Right renal cortex interstitium (tissue), 3 donors: ENCODE measurements at places on chromosomes 4 and X.

DNA sequence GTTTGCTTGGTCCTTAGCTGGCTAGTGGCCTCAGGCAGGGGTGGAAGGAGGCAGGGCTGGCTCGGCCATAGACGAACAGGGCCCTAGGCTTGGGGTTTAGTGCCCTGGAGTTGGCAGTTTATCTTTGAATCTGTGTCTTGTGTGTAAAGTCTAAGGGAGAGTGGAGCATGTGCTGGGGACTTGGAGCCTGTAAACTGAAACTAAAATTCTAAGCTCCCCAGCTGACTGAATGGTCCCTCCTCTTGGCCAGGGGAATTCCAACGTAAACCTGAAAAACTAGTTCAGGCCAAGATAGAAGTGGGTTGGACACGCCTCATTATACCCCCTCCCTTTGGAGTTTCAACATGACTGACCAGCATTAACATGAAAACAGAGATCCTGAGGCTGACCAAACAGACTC lies 46.1 kb upstream of the GPR78 start:
- peak; percentile 75 for DNase-seq

- no peak for DNase-seq
These were observed 37.7 kb upstream of the TASL start for GRCh38 chrX:30615229-30615628.

- no peak for DNase-seq
These were observed 48.3 kb downstream of the TLR10 start for GRCh38 chr4:38734446-38734845.

GRCh38 chr4:122728856-122729255 lies 3.6 kb upstream of the BBS12 start:
- DNase-seq = no peak

- DNase-seq = no peak
These were observed 69.9 kb upstream of the FBXW7 start for GRCh38 chr4:152605641-152606335.

DNA sequence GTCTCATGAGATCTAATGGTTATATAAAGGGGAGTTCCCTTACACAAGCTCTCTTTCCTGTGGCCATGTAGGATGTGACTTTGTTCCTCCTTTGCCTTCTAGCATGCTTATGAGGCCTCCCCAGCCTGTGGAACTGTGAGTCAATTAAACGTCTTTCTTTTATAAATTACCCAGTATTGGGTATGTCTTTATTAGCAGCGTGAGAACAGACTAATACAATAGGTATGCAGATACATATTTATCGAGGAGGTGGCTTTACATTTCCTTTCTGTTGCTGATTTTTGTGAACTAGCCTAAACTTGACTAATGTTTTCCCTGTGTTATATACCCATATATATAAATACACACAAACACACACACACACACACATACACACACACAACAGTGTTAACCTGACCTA lies 80.2 kb downstream of the VCX2 start:
- no peak for DNase-seq

DNA sequence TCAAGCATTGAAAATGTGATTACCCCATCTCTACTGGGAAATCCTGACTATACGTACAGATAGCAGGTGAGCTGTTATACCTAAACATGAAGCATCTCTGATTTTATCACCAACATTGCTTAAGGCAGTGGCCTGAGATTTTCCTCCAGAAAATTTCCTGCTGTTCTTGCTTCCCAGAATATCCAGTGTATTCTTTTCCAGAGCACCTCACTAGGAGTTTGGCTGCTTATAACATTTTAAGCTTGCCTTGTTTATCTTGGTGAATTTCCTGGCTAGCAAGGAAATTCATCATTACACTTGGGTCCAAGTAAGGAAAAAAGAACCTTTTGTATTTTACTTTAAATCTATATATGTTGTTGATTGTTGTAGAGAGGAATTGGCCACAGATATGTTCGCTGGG lies 73.0 kb upstream of the CLCN4 start:
- DNase-seq = no peak

DNA sequence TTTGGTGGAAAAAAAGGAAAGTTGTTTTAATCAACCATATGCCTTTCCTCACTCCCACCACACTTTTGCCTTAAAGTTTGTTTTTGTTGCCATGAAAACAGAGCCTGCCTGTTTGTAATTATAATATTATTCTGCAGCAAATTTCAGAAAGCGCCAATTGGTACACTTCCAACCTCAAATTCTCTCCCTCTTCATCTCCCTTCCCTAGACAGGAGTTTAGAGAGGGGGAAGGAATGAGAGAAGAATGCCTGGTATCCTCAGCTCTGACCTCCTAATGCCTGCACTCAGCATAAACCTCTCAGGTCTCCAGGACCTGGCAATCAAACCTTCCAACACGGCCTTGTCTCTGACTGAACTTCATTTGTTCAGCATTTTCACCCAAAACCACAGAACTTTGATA lies 138.4 kb upstream of the HCCS start:
- DNase-seq = no peak

DNA sequence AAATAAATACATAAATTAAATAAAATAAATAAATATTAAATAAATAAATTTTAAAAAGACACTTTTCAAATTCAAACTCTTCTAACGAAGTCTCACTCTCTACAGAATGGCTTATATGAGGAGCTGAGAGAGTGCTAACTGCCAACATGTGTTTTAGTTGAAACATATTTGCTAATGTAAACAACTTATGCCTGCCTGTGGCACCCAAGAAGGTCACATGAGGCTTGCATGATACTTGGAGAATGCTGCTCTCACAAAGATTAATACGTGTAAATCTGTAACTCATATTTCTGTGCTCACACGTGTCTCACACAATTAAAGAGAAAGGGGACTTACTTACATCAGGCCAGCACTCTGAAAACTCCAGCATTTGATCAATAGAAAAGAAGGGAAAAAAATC lies 43.2 kb upstream of the PITX2 start:
- DNase-seq = no peak

DNA sequence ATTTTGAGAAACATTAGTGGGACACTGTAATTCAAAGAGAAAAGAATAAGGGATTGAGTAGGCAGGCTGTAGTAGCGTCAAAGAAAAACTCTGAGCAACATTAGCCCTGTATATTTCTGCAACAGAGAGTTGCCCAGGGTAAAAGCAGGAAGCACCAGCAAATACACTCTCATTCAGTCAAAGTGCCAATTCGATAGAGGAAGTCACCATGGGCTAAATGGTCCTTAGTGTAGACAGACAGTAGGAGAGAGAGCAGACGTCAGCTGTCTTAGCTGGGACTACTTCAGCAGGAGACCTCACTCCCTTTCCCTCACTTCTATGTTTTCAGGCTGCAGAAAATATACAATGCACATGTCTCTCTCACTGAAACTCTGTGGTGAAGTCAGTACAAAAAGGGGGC lies 2073.8 kb upstream of the TENM3 start:
- DNase-seq = no peak

GRCh38 chr4:102298716-102299115 lies 46.6 kb downstream of the SLC39A8 start:
- no peak for DNase-seq

DNA sequence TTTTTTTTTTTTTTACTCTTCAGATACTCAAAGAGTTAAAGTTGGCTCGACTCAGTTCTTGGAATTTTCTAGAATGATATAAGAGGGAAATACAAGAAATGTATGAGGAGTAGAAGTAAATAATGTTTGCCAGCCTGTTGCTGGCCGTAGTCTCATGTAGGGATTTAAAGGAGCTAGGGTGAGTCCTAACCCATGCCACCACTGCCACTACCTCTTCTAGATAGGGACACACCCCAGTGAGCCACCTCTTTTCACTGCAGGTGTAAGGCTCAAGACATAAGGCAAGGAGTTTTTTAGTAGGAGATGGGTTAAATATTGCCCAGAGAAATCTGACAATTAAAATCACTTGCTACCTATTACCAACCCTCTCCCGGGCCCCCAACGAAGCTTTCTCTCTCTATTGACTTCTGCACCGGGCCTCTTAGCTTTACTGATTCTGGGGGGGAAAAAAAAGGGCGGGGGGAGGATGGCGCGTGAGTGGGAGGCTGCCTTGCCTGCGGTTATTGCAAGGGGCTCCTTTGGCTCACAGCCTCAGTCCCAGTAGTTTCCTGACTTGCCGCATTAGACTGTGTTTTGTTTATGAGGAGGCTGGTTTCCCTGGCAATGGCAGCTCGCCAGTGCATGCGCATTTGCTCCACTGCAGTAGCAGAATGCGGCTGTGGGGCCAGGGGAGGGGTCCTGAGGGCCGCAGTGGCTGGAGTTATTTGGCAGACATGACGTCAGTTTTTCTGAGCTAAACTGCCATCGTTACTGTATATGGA lies 3.0 kb downstream of the LINC00632 start:
- no peak for DNase-seq

DNA sequence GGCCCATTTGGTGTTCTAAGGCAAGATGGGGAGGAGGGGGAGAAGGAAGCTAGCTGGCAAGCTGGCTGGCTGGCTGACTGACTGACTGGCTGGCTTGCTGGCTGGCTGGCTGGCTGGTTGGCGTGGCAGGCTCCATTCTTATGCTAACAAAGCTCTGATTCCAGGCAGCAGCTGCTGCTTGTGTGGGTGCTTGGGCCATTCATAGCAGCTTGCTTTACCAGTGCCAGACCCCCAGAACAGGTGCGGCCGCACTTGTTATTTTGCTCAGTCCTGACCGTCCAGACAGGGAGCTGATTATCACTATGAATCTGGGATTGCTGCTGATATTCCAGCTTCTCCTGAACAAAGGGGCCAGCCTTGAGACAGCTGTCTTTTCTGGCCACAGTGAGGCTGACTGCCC lies 131.2 kb upstream of the PAK3 start:
- DNase-seq = no peak

DNA sequence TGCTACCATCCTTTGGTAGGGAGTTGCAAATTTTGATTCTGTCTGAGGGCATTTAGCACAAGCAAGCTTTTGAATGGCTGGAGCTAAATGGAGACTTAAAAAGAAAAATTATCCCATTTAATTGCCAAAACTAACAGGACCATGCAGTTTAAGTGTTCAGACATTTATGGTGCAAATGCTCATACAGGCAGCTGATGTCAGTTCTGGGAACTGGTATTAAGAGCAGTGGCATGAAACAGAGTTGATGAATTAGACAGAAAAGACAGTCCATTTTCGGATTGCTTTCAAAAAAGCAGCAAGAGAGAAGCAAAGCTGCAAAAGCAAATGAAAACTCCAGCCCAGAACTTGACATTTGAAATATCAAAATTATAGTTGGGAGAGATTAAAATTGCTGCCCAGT lies 1.3 kb downstream of the SCRG1 start:
- DNase-seq = no peak
